ENCODE measurements at places on chromosomes 2 and 18.

- no peak for DNase-seq
Measured at GRCh38 chr2:176115883-176116813, at the start of gene HOXD10. HOXD10 (plus strand) TSS chr2:176116778; CDS start chr2:176116834, 56 bp downstream.

- no peak for DNase-seq
Measured at GRCh38 chr2:182761903-182762302, 45.8 kb downstream of the DNAJC10 start.

DNA sequence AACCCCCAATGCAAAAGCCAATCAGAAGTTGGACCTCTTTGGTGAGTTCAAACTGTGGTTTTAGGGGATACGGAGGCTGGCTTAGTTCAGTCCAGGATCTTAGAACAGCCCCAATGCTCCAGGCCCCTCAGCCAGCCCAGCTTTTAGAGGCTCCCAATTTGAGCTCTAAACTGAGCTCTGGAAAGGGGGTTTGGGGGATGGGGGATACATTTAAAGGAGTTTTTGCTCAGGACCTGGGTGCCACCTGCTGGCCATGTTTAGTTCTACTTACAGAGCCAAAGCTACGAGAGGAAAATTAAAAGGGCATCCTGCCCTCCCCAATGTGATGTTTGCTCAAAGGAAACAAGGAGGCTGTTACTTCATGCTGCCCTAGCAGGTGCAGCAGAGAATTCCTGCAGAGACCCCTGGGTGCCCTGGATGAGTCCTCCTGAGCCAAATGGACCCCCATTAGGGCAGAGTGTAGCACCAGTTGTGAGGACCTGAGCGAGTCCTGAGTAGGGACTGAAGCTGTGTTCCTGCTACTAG is 15.9 kb upstream of the TMEM214 start:
- DNase-seq, result peak; percentile 15

DNA sequence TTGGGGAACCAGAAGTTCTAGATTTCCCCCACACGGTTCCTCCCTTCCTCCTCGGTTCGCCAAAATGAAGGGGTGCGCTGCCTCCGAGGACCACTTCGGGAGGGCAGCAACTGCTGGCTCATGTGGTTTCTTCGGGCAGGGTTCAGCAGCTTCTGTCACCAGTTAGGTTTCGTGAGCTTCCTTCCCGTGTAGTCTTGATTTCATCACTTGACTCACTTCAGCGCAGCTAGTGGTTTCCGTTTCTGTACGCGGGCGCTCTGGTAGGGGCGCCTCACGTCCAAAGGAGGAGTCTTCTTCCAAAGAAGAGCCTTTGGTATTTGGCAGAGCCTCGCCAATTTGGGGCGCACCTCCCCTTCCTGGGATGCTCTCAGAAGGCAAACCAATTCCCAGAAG is 485 bp upstream of the GALNT3 start:
- peak; percentile 9 for DNase-seq

DNA sequence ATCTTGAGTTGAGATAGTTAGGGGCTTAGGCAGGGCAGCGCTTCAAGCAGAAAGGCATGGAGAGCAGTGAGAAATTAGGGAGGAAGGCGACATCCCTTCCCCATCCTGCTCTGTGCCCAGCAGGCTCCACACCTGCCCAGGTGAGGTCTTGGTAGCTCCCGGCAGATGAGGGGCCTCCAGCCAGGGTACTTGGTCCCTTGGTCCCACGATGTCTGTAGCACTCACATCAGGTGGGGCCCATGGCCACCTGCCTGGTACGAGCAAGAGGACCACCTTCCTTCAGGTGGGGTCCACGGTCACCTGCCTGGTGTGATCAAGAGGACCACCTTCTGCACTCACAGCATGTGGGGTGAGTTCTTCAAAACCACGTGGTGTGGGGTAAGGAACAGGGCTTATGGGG is 91.2 kb downstream of the GALR1 start:
- DNase-seq, result no peak

GRCh38 chr18:63974991-63975390 is 5.1 kb downstream of the SERPINB8 start:
- DNase-seq, result no peak

DNA sequence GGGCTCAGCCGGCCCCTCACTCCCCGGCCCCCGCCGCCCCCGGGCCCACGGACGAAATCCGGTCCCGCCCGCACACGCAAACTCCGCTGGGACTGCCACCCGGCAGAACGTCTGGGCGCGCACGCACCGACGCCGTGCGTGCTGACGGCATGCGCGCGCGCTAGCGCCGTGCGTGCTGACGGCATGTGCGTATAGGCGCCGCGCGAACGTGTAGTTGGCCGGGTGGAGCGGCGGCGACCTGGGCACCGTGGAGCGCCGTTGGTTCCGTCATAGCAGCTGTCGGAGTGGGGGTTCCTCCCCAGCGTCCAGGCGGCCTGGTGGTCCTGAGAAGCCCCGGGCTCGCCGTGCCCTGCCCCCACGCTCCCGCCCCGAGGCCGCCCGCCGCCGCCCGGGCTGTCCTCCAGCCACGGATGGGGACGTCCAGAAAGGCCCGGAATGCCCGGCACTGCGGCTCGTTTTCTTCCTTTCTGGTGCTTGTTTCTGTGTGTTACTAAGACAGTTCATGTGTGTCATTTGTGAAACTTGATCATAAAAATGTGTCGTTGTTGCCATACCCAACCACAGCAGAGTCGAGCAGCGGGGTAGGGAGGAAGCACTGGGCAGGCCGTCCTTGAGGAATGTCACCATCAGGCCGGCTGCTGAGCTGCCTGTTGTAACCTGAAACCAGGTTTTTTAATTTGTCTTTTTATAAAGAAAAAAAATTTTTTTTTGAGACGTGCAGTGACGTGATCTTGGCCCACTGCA is at the start of gene TXNL4A:
Gene TXNL4A (minus strand): TSS at position 113 of the 744 bp plus-strand sequence. CDS start 171 bp downstream, outside the sequence.
- DNase-seq, result peak; percentile 73

DNA sequence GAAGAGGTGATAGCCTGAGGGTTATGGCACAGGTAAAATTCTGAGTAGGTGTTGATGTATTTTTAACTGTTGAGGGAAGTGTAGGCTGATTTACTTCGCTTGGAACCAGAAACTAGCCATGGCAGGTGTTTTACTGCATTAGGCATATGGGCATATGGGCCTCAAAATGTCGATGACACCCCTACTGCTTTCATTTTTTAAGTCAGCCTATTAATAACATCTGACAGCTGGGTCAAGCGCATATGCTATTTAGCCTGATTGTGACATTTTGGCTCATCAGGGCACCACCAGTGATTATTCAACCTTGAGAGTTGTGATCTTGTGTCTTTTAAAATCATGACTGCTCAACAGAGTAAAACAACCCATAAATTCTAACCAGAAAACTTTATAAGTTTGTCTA is 1396.9 kb upstream of the NXPH2 start:
- DNase-seq, result no peak

- no peak for DNase-seq
Measured at GRCh38 chr2:73759904-73760303, 20.0 kb downstream of the DUSP11 start.

DNA sequence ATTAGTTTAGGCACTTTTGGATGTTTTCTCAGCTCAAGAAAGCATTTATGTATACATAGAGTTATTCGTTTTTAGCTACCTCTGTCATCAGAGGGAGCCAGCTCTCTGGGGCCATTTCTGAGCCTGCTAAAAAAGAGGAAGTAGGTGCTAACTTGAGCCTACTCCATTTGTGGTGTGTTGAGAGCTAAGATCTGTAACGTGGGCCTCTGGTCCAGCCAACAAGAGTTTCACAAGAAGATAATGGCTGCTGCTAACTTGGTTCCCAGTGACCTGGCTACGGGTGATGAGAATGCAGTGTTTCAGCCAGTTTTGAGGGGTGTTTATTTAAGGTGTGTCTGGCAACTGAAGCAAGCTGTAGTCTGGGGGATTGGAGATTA is 182.5 kb downstream of the PRKCE start:
- no peak for DNase-seq

- no peak for DNase-seq
Measured at GRCh38 chr2:239029958-239030357, 182.1 kb downstream of the TWIST2 start.

- DNase-seq, result no peak
Measured at GRCh38 chr2:241948901-241949735, 79.6 kb downstream of the RTP5 start.

DNA sequence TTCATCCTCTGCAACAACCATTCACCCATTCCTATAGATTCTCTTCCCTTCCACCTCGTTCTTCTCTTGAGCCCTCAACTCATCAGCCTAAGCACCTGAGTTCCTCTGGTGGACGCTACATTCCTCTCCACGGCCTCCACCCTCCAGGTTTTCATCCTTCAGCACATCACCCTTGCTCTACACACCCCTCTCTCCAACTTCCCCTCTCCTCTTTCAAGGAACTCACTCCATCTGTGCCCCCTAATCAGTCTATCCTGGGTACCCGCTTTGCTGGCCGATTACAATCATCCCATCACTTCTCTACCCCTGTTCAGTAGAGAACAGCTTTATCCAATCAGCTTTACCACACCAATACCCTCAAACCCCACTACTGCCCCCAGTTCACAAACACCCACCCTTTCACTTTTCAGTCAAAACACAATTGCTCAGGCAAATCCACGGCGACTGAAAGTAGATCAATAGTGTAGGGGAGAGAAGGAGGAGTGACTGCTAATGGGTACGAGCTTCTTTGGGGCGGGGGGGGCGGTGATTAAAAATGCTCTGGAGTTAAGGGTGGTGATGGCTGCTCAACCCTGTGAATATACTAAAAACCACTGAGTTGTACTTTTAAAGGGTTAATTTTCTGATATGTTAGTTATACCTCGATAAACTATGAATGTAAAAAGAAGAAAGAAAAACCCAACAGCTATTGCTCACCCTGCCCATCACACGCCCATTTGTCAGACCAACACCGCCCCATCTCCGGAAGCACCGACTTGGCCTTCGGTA is 857 bp downstream of the DYM start:
- DNase-seq, result no peak

- DNase-seq, result no peak
Measured at GRCh38 chr18:25646971-25647370, 295.0 kb upstream of the ZNF521 start.

DNA sequence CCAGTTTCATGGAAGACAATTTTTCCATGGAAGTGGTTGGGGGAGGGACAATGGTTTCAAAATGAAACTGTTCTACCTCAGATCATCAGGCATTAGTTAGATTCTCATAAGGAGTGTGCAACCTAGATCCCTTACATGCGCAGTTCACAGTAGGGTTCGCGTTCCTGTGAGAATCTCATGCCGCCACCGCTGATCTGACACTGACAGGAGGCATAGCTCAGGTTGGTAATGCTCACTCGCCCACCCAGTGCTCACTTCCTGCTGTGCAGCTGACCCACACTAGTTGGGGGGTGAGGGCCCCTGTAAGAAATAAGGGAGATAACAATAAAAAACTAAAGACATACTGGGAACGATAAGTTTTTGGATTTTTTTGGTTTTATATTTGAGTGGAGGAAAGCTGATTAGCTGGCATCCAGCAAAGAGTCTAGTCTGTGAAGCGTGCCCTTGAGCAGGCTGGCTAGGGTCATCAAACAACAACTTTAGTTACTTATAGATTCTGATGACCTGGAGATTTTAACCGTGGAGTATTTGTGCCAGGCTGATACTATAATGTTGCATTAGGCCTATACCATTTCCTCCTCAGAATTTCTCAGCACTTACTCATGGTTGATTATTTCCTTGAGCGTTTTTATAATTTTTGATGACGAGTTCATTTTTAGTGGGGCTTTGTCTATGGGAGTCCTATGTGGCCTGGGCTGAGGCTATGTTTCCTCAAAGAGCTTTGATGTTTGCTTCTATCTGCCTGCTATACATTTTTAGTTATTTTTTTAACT is 6.3 kb upstream of the MCFD2 start:
- DNase-seq, result no peak

DNA sequence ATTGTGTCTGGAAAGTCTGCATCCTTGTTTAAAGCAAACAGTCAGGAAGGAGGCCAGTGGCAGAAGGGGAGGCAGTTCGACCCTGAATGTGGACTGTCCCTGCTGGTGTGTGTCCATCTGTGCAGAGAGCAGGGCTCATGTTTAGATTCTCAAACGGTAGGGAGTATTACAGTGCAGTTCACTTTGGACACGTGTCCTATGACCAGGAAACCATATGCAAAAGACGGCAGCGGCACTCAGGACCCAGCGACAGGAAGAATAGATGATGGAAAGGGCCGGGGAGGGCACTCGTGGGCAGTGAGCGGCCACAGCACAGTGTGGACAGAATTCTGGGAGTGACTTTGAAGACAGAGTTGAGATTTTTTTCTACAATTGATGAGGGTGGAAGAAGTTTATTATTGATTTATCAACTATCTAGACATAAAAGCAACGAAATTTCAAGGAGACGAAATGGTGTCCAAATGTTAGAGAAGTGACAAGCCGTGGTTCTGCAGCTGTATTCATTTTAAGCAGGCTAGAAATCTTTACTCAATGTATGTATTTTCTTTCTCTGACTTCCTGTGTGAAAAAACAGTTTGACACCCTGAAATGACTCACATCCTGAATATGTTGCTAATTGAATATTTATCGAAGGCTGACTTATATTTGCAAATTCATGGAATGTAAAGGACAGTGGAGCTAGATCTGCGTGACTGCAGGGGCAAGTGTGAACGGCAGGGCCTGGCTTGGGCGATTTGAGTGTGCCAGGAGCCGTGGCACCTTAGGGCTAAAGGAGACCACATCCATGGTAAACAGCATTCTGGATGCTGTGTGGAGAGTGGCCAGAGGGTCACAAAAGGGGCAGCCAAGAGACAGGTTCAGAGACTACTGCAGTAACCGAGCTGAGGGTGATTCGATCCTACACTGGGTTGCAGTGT is 214.2 kb downstream of the PTGR3 start:
- DNase-seq, result no peak

GRCh38 chr18:179499-179898 is 21.1 kb downstream of the USP14 start:
- DNase-seq, result no peak

- peak; percentile 63 for DNase-seq
Measured at GRCh38 chr2:10331027-10331701, 28.5 kb downstream of the HPCAL1 start.

GRCh38 chr18:73985855-73986625 is 161.6 kb downstream of the FBXO15 start:
- DNase-seq, result no peak

GRCh38 chr2:77016443-77017354 is 505.5 kb downstream of the LRRTM4 start:
- DNase-seq, result no peak

GRCh38 chr2:73640511-73640911 is 1.7 kb downstream of the NAT8 start:
- DNase-seq, result no peak

GRCh38 chr18:32760391-32760790 is 12.4 kb downstream of the KLHL14 start:
- DNase-seq, result no peak

GRCh38 chr2:2243666-2244065 is 87.4 kb downstream of the MYT1L start:
- DNase-seq, result no peak

GRCh38 chr2:142621287-142621686 is 256.2 kb upstream of the KYNU start:
- no peak for DNase-seq

- no peak for DNase-seq
Measured at GRCh38 chr2:59961746-59962145, 591.7 kb downstream of the BCL11A start.

- no peak for DNase-seq
Measured at GRCh38 chr2:95062242-95063085, 37.0 kb downstream of the MAL start.

DNA sequence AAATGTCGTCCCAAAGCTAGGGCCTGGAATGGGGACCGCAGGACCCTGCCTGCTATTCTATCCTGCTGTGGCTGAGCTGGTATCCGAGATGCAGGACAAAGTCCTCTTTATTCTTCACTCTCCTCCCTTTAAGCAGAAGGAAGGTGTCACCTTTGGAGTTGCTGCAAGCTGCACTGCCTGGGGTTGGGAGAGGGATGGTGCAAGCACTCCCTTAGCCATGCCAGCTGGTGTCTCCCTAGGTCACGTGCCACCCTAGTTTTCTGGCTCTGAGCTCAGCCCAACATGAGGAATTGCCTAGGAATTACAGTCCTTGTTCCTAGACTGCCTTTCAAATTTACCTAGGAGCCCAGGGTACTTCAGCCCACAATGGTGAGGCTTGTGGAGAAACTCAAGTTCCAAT is 21.4 kb upstream of the FAM228A start:
- DNase-seq, result no peak
